ENCODE measurements at places on chromosomes 12 and 14. TPM values are rescaled to one million over a fixed set of nuclear protein-coding genes. Genes with fewer than 3 reads are reported as not detected.

Gene OR4L1
- not detected for total RNA-seq

Gene SLCO1B1
- not detected for total RNA-seq

Gene CDKN3
- total RNA-seq: not detected

Gene RAB15
- total RNA-seq: 27.8 TPM

Gene KRT3
- not detected for total RNA-seq

DNA sequence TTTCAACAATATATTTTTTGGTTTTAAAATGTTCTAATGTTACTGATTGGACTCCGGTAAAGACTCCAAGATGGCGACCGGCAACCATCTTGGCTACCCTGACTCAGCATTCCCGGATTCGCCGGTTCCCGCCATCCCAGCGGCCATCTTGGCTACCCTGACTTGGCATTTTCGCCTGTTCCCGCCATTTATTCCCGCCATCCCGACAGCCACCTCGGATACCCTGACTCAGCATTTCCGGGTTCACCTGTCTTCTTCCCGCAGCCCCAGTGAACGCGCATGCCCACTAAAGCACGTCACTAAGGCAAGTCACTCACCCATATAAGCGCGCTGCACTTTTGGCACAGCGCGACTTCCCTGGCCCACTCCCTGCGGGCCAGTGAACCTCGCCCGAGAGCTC lies 9.0 kb upstream of the LRFN5 start:
- no peaks in the 10 kb centered on the region for H3K27me3 ChIP-seq
- DNase-seq: peak; percentile 32
- H3K36me3 ChIP-seq: no peaks in the 10 kb centered on the region

- no peak overlapping the region for H3K27ac ChIP-seq
- peaks cover 65% of the 10 kb centered on the region for H3K4me1 ChIP-seq
- no peak overlapping the region for H3K4me3 ChIP-seq
- H3K36me3 ChIP-seq: no peaks in the 10 kb centered on the region
- H3K27me3 ChIP-seq: no peaks in the 10 kb centered on the region
Measured at GRCh38 chr12:116186482-116187150, 90.9 kb downstream of the MED13L start.

- DNase-seq: no peak
- H3K4me1 ChIP-seq: no peaks in the 10 kb centered on the region
- no peak overlapping the region for H3K27ac ChIP-seq
- H3K36me3 ChIP-seq: peaks cover 68% of the 10 kb centered on the region
- H3K4me3 ChIP-seq: no peak overlapping the region
Measured at GRCh38 chr14:31387091-31387490, 33.3 kb downstream of the HEATR5A start.

GRCh38 chr12:8958066-8958465 lies 8.6 kb upstream of the M6PR start:
- H3K27me3 ChIP-seq: no peaks in the 10 kb centered on the region
- no peaks in the 10 kb centered on the region for H3K4me1 ChIP-seq
- H3K36me3 ChIP-seq: no peaks in the 10 kb centered on the region
- H3K27ac ChIP-seq: no peak overlapping the region
- DNase-seq: no peak

GRCh38 chr12:71548893-71549292 lies 109.3 kb downstream of the LGR5 start:
- H3K27ac ChIP-seq: no peak overlapping the region
- H3K36me3 ChIP-seq: no peaks in the 10 kb centered on the region
- H3K4me1 ChIP-seq: no peaks in the 10 kb centered on the region

- no peaks in the 10 kb centered on the region for H3K36me3 ChIP-seq
- peak overlapping the region; percentile 17 for H3K4me3 ChIP-seq
- peaks cover 7% of the 10 kb centered on the region for H3K4me1 ChIP-seq
- DNase-seq: no peak
- peak overlapping the region; percentile 82 for H3K27ac ChIP-seq
Measured at GRCh38 chr12:2064071-2064507, 11.3 kb downstream of the CACNA1C start.

GRCh38 chr12:4148418-4149056 lies 125.0 kb upstream of the CCND2 start:
- H3K27ac ChIP-seq: no peak overlapping the region
- H3K27me3 ChIP-seq: no peaks in the 10 kb centered on the region
- no peaks in the 10 kb centered on the region for H3K36me3 ChIP-seq
- H3K4me3 ChIP-seq: no peak overlapping the region
- peak; percentile 66 for DNase-seq

DNA sequence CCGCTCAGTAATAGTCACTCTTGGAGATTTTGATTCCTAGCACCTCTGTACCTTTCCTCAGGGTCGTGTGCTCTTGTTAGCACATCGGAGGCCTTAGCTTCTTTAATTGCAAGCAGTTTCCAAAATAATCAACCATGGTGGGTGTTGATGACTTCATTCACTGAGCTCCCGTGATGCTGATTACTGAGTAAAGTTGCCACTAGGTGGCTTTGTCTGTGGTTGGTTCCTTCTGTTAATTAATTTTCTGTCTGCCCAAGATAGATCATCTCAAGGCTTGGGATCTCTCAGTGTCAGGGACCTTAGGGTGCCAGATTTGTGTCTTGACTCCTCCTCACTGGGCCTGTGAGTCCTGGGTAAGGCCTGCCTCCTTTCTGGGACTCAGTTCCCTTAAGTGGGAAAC lies 54.3 kb downstream of the PTPN11 start:
- H3K4me3 ChIP-seq: no peak overlapping the region
- no peaks in the 10 kb centered on the region for H3K27me3 ChIP-seq
- H3K27ac ChIP-seq: no peak overlapping the region
- H3K4me1 ChIP-seq: no peaks in the 10 kb centered on the region
- no peak for DNase-seq

GRCh38 chr12:13106666-13107065 lies 3.2 kb upstream of the GSG1 start:
- no peak overlapping the region for H3K27ac ChIP-seq
- no peaks in the 10 kb centered on the region for H3K27me3 ChIP-seq
- no peaks in the 10 kb centered on the region for H3K36me3 ChIP-seq
- no peak overlapping the region for H3K4me3 ChIP-seq
- H3K4me1 ChIP-seq: peaks cover 14% of the 10 kb centered on the region

DNA sequence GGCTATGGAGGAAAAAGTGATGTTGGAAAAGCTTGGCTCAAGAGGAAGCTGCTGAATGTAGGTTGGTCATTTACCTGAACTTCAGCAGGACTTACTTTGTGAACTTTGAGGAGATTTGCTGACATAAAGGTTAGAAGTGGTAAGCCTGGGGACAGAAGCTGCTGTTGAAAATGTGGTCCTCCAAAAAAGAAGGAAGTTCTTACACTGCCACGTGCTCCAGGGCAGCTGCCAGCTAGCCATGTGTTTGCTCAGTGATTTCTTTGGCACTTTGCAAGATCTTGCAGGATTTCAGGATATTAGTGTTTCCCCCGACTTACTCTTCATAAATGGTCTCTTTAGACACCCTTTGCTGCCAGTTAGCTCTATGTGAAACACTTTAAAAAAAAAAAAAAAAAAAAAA lies 14.8 kb upstream of the DYRK2 start:
- no peak for DNase-seq
- no peaks in the 10 kb centered on the region for H3K27me3 ChIP-seq
- no peak overlapping the region for H3K4me3 ChIP-seq
- H3K36me3 ChIP-seq: no peaks in the 10 kb centered on the region
- H3K4me1 ChIP-seq: peaks cover 16% of the 10 kb centered on the region

DNA sequence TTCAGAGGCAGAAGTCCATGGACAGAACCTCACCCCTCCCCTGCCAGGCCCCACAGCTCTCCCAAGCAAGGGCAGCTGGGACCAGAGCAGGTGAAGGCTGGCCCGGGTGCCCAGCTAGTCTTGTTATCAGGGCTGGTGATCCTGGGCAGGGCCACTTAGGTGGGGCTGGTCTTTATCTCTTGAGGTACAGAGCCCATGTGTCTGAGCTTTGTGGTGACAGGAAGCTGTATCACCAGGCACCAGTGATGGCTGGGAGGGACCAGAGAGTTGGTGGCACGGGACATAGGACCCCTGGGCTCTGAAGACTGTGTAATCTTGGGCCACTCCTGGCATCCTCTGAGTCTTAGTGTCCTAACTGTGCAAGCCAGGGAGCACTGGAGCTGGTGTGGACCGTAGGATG lies 12.8 kb upstream of the HPD start:
- no peak overlapping the region for H3K4me3 ChIP-seq
- no peaks in the 10 kb centered on the region for H3K36me3 ChIP-seq
- no peak for DNase-seq
- H3K4me1 ChIP-seq: peaks cover 5% of the 10 kb centered on the region
- H3K27me3 ChIP-seq: no peaks in the 10 kb centered on the region

All from upper lobe of left lung (tissue), 6 donors.